ENCODE measurements at places on chromosomes 11 and 22.

GRCh38 chr11:34044664-34045485 lies 6.7 kb upstream of the CAPRIN1 start:
- DNase-seq, result peak; percentile 11

DNA sequence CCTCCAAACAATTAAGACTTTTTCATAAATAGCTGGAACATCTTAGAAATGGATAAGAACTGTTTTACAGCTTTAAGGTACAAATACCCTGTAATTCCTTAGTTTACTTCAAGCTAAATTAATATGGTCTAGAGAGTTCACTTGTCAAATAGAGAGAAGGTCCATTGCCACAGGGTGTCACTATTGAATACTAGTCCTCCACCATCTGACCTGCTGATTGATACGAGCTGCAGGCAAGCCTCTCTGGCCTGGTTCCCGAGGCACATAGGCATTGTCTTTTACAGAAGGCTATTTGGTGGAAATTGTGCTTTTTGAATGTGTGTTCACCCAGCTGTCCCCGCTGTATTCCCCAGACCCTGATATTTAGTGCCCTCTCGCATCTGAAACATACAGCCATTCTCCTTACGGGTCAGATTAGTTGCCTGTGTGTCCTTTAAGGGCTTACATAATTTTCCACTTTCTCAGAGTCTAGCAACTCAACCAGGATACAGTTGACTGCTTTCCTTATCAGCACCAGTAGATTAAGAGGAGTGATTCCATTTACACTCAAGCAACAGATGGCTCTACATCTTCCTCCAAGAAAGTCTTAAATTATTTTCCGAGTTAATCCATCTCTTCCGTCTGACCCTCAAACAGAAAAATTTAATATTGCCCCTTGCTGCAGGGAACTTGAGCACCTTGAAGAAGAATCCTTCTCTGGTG lies 788.8 kb upstream of the FAT3 start:
- no peak for DNase-seq

GRCh38 chr11:132886335-132886734 lies 646.0 kb downstream of the OPCML start:
- no peak for DNase-seq

DNA sequence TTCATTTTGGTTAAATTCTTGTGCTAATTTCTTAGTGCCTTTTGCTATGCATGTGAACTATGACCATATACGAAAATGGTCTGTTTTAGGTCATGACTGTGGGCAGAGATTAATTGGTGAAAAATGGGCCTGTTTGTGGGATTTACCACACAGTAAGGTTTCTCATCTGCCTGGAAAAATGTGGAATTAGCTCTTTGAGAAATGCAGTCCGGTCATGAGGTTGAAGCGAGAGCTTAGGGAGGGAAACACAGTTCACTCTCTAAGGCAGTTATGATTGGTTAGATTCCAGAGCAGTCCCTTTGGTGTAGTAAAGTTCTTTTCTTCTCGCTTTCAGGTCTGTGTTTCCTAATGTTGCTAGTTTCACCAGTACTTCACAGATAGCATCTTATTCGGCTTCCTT lies 1.2 kb upstream of the PDE3B start:
- no peak for DNase-seq

GRCh38 chr22:31734512-31734911 lies 15.4 kb downstream of the PRR14L start:
- no peak for DNase-seq

GRCh38 chr11:129167315-129167714 lies 24.8 kb downstream of the ARHGAP32 start:
- DNase-seq, result no peak

- DNase-seq, result no peak
Measured at GRCh38 chr11:34460278-34460677, 21.5 kb downstream of the CAT start.

- DNase-seq, result no peak
Measured at GRCh38 chr11:69086152-69087132, 37.7 kb downstream of the TPCN2 start.

DNA sequence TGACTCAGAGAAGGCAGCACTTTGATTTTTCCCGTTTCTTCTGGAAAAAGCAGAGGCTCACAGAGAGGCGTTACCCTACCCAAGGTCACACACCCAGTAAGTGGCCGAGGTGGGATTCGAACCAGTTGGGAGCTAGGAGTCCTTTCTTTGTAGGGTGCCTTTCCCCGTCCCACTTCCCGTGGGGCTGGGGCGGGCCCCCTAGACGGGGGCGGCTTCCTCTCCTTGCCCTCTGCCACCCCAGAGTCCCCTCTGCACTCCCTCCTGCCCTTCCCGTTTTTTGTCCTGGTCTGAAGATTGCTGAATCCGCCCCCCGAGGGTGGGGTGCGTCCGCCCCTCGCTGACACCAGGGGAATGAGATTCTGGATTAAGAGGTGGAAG lies 747 bp downstream of the TPCN2 start:
- DNase-seq, result peak; percentile 27

DNA sequence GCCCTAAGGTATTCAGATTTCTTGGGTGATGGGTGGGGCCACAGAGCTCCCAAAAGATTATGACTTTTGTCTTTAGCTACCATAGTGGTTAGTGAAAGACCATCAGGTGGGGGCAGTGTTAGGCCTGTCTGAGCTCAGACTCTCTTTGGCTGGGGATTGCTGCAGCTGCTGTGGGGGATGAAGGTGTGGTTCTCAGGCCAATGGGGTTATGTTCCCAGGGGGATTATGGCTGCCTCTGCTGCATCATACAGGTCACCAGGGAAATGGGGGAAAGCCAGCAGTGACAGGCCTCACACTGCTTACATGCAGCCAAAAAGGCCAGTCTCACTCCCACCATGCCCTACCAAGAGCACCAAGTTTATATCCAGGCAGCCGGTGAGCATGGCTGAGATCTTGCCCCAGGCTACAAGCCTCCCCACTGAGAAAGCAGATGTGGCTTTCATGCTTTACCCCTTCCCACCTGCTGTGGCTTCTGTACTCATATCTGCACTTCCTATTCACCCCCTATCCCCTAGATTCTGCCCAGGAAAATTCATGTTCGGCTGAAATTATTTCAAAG lies 24.8 kb downstream of the CNTF start:
- DNase-seq, result no peak

DNA sequence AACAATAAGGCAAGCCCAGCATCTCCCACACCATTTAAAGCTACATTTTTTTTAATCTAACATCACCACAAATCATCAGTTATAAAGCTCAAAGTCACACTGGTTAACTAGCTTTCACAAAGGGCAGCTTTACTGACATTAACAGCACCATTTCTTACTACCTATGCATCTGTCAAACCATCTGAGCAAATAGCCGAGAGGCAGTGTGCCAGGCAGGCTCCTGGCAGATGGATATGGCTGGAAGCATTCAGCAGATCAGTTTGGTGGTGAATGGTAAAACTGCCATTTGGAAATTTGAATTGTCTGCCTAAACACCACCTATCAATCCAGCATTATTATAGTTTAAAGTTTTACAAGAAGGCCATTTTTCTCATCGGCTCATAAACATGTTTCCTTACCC lies 131.2 kb downstream of the TTC28 start:
- DNase-seq, result no peak

DNA sequence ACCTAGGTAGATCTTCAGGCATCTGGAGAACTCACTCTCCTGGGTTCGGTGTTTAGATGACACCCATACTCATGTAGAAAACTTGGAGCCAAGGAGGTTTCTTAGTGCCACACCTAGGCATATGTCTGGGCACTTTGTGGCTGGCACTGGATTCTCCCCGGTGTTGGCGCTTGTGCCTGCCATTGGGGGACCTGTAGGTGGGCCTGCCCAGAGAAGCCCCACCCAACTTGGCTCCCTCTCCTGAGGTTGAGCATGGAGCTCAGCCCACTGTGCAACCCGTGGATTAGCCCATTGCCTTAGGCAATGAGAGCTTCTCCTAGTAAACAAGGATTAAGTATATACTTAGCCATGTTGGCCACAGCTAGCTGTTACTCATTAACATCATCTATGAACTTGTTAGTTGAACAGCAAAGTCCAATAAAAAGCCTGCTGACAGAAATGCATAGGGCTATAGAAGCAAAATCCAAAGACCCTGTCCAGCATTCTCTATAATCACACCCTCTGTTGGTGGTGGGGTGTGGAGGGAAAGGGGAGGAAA lies 335.5 kb upstream of the CHORDC1 start:
- DNase-seq, result no peak

- no peak for DNase-seq
Measured at GRCh38 chr11:13577881-13578280, 82.1 kb upstream of the PTH start.

DNA sequence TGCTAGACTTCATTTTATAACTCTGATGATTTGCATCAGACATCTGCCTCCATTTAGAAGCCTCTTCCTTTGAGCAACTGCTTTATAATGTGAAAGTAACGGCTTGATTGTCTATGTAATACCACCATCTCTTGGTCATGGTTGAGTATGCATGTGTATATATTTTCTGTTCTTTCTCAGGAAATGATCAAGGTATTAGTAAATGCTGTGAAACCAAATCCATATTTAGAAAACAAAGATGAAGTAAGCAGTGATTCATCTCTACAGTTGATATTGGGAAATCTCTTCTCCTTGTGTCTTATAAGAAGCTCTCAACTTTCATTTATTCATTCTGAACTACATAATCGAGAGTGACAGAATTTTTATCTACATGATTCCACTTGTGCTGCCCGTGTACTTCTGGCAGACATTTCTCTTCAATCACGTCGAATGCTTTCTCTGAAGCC lies 104.6 kb upstream of the ANO3 start:
- DNase-seq, result no peak

DNA sequence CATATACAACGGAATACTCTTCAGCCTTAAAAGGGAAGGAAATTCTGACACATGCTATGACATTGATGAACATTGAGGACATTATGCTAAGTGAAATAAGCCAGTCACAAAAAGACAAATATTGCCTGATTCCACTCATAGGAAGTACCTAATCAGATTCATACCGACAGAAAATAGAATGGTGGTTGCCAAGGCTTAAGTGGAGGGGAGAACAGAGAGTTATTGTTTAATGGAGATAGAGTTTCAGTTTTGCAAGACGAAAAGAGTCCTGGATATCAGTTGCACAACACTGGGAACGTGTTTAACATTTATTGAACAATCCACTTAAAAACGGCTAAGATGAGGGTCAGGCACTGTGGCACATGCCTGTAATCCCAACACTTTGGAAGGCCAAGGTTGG lies 45.6 kb upstream of the HIPK3 start:
- no peak for DNase-seq

GRCh38 chr11:84719935-84720577 lies 907.1 kb downstream of the DLG2 start:
- no peak for DNase-seq

DNA sequence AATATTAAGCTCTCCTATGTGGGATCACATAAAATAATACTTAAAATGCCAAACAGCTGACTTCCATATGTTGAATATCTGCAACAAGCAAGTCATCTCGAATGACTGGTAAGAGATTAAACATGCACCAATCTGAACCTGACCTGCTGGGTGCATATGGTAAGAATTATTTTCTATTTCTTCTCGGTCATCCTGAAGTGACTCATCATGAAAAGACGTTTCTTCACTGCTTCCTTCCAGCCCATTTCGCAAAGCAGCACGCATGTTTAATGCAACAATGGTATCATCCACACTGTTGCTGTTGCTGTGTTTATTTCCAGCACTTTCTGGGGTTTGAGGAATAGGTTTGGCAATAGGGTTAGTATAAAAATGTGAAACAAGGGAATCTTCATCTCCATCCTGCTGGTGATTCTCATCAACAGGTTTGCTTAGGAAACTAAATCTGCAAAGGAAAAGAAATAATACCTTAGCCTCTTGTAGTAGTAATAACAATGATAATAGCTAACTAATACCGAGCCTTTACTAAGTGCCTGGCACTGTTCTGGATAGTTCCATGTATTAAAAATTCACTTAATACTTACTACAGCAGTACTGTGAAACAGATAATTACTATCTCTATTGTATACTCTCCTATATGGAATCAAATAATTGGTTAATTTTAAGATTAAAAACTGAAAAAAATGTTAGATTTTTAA lies 52.0 kb upstream of the CHRNA10 start:
- DNase-seq, result no peak

DNA sequence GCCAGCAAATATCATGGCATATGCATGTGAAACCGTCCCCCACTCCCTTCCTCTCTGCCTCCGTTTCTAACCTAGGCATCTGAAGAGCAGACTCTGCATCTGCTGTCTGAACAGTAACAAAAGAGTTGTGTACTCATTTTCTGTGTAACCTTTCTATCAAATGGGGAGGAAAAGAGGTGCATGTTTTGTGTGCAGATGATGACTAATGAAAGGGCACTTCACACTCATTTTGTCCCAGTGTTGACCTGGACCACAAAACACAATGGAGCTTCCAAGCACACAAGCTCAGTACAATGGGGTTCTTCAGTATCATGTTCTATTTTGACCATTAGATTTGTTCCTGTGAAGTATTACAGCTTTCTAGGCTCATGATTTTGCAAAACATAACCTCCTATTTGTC lies 13.0 kb downstream of the JHY start:
- DNase-seq, result no peak

DNA sequence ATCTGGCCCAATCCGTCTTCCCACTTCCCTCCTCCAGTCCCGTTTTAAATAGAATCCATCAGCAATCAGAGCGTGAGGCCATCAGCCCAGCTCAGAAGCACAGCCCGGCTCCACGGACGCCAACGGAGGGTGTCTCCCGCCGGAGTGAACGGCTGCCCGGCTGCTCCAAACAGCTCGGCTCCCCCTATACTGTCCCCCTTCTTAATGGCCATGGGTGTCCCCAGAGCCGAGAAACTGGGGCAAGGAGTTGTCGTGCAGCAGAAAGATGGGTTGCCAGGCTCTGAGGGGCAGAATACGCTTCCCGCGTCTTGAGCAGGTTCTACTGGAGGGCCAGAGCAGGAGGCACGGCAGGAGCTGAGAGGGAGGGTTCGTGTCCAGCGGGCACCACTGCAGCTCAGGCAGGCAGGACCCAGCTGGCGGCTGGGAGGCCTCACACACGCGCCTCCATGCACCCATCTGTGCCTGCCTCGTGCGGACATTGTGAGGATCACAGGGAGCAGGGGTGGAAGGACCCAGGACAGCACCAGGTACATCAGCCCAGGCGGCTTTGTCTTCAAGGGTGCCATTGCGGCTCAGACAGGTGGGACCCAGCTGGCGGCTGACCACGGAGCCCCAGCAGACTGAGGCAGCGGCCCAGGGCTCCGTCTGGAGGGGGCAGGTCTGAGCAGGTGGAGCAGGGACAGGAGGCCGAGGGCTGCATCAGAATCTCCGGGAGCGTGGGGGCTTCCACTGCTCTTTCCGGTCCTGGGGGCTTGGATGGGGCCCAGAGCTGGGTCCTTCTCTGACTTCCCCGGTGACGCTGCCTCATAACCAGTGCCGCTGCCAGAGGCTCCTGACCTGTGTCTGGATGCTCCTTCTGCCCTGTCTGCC lies 882.7 kb downstream of the BRD1 start:
- DNase-seq, result no peak
